ENCODE measurements at places on chromosomes 11 and 22.

DNA sequence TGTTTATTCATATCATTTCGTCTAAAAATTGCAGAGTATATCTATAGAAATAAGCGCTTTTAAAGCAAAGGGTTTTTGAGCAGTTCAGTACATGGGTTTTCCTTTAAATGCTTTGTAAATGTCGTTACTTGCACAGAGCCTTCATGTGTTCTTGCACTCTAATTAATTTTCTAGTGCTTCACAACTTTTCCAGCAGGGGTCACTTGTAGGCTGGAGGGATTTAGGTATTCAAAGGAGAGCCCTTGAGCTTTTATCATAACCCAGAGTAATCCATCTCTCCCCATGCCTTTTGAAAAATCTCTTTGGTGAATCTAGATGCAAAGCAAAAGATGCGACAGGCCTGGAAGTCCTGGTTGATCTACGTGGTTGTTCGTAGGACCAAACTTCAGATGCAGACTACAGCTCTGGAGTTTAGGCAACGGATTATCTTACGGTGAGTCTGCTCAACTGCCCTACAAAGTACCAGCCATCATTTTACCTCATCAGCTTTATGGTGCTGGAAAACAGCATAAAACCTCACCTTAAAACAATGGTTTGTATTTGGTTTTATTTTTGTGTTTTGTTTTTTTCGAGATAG is 60.4 kb downstream of the SFI1 start:
- no peak for DNase-seq

DNA sequence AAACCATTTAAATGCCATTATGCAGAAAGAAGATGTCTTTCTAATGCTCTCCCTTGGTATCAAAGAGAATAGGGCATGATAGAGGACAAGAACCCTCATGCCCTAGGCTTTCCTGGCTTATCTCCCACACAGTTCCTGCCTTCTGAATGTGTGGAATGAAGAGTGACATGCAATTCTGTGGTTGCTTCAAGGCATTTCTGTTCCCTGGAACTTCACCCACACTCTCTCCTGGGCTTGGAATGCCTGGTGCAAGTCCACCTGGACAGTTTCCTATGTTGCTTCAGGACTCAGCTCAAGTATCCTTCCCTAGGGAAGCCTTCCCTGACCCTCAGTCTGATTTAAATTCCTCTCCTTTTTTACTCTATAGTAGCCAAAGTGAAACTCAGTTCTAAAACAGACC is 53.8 kb upstream of the DRD2 start:
- no peak for DNase-seq

- no peak for DNase-seq
These were observed at the start of gene PYGM for GRCh38 chr11:64759722-64760719. Gene PYGM, minus strand, starts transcription at chr11:64759974. Its CDS starts 76 bp downstream, at chr11:64759898.

DNA sequence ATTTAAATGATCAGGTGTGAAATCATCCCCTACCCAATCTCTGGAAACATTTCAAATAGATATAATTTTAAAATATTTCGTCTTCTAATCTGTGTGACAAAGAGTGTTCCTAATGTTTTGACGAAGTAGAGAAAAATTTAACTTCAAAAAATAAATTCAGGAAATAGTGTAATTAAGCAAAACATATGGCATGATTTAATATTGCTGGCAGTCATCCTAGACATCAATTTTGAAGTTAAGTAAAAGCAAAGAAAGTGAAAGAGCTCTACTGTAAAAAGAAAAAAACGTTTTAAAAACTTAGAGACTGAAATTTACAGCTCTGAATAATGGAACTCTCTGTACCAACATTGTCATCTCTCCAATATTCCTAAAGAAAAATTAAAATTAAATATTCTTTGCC is 1062.3 kb downstream of the LRRC4C start:
- DNase-seq = no peak

DNA sequence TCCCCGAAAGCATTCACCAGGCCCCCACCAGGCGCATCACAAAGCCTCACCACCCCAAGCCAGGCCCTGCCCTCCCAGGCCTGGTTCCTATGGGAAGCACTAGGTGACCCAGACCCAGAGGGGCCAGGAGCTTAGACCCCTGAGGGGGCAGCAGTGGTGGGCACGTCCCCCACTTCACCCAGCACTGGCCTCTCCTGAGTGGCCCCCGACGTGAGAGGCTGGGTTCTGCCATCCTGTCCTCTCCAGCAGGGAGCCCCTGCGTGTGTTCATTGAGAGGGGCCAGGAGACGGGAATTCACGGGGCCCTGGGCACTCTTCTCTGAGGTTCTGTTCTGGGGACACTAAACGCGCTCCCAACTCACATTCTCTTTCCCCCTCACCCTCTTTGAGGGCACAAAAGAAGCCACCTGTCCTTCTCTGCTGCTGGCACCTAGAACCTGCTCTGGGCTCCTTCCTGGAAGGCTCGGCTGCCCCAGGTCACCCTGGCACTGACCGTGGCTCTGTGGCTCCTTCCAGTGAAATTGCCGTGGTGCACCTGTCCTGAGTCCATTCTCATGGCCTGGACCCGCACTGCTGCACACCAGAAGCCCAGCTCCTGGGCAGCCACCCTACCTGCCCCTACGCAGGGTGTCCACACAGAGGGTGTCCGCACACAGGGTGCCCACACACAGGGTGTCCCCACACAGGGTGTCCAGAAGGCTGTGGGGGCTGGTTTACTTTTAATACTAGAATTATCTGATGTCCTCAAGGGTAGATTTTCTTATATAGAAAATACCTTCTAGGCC is 12.2 kb downstream of the PTDSS2 start:
- no peak for DNase-seq

DNA sequence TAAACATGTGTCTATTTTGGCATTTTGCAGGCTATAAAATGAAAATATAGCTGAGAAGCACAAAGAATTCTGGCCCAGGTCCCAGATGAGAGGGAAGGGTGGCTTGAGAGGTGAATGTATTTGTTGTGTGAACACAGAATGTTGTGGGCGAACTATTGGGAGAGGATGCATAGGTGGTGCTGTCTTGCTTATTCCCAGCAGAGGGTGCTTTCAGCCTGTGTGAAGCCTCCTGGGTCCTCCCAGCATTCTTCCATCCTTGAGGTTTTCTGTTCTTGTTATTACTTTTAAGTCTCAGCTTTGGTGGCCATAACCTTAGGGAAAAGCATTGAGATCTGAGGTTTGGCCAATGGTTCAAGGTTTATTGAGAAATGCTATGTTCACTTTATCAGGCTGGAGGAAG is 108.7 kb upstream of the SNX19 start:
- DNase-seq = no peak

GRCh38 chr11:75077316-75077715 is 19.4 kb downstream of the OR2AT4 start:
- no peak for DNase-seq

DNA sequence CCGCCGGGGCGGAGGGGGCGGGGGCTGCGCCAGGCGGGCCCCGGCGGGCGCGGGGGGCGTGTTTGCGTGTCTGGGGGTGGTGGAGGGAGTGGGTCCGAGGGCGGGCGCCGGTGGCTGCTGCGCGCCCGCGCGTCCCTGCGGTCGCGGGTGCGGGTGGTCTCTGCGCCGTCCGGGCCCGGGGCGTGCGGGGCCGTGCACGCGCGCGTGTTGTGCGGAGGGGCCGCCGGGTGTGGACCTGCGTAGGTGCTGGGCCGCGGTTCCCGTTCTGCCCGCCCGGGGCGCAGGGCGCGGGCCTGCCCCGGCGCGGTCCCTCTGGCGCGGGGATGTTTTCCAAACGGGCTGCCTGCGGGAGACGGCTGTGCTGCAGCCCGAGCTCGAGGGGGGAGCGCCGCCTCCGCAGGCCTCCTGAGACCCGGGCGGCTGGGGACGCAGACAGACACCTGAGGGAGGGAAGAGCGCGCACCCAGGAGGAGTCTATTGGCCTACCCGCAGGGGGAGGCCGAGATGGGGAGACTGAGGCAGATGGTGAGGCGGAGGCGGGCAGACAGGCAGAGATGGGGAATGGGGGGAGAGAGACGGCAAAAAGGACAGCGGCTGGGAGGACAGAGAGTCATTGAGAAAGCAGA is 442 bp downstream of the PELI3 start:
- DNase-seq = peak; percentile 64

DNA sequence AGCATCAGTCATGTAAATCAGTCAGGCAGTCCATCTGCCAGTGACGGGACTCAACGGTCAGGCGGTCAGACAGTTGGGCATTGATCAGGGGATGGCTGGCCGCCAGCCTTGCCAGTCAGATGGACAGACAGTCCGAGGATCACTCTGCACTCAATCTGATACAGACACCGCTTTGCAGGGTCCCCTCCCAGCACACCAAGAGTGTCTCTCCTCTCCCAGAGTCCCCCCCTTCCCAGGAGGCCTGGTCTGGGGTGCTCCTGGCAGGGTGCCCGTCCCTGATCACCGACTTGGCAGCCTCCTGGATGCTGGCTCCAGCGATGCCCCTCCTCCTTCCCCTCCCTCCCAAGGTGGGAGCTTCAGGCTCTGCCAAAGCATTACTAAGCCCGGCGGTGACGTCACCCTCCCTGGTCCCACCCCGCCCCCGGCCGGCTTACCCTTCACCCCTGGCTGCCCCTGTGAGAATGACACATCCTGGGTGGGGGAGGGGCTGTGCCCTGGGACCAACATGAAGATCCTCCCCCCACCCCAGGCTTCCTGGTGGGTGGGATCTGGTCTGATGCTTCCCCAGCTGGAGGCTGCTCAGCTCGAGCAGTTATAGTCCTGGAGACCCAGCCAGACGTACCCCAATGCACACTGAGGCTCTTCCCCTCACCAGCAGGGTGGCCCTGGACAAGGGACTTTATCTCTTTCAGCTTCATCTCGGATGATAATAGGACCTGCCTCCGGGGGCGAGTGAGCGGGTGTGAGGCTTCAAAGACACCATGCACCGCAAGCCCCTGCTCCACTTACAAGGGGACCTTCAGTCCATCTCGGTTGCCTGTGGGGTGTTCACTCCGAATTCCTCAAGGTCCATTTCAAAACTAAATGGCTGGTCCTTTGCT is 69.2 kb downstream of the CD82 start:
- no peak for DNase-seq

- DNase-seq = no peak
These were observed 50.5 kb upstream of the AMOTL1 start for GRCh38 chr11:94717667-94718066.

GRCh38 chr11:71999798-72000197 is 1.1 kb downstream of the IL18BP start:
- DNase-seq = no peak

DNA sequence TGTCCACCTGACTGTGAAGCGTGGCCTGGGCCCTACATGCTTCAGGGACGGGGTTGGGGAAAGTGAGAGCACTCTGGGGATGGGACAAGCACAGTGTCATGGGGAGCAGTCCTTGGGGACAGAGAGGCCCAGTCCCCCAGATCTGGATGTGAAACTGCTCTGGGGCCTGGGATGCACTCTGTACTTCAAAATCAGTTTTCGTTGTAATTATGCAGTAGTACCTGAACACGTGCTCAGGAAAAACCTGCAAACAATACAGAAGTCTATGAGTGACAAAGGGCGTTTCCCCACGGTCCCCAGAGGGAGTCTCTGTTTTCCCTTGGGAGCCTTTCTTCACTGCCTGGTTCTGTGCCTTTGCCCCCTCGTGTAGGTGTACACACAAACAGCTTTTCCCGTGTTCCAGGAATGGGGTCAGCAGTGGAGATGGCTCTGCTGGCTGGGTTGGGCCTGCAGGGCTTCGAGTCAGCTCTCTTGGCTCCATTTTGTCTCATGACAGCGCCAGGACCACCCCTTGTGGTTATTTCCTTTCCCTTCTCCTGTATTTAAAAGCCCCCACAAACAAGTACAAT is 5.2 kb upstream of the TNFRSF13C start:
- no peak for DNase-seq

DNA sequence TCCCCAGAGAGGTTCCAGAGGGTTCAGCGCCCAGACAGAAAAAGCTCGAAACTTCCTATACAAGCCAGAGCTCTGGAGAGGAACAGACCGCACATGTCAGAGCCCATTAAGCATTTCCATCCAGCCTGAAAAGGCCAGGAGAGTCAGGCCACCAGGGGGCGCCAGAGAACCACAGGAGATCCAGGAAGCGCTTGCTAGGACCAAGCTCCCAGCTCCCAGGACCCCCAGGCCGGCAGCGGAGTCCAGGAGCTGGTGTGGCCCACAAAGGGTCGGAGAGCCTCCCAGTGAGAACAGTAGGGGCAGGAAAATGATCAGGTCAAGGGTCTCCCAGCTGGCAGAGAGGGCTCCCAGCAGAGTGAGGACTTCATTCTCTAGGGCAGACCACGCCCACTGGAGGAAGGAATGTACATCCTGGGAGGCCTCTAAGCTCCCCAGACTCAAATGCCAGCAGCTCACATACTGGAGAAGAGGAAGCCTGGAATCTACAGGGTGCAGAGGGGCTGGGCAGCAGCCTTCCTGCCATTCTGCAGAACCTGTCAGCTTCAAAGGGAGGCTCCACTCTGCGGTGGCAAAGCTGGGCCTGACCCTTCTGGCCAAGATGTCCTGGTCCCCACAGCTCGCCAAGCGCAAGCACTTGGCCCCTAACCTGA is 2.1 kb upstream of the MEI1 start:
- peak; percentile 90 for DNase-seq

DNA sequence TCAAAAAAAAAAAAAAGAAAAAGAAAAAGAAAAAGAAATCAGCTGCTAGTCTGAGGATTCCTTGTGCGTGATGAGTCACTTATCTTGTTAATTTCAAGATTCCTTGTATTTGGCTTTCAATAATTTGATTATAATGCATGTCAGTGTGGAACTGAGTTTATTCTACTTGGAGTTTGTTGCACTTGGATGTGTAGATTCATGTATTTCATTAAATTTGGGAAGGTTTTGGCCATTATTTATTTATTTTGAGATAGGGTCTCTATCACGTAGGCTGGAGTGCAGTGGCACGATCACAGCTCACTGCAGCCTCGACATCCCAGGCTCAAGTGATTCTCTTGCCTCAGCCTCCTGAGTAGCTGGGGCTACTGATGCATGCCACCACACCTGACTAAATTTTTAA is 14.8 kb downstream of the WBP2NL start:
- DNase-seq = no peak

Measured in stimulated activated naive CD4-positive, alpha-beta T cell treated with Interleukin-2 at 50 U/mL for 16 hours (primary cell).